AG04449 (cell line): ENCODE measurements at places on chromosomes 1 and 21.

DNA sequence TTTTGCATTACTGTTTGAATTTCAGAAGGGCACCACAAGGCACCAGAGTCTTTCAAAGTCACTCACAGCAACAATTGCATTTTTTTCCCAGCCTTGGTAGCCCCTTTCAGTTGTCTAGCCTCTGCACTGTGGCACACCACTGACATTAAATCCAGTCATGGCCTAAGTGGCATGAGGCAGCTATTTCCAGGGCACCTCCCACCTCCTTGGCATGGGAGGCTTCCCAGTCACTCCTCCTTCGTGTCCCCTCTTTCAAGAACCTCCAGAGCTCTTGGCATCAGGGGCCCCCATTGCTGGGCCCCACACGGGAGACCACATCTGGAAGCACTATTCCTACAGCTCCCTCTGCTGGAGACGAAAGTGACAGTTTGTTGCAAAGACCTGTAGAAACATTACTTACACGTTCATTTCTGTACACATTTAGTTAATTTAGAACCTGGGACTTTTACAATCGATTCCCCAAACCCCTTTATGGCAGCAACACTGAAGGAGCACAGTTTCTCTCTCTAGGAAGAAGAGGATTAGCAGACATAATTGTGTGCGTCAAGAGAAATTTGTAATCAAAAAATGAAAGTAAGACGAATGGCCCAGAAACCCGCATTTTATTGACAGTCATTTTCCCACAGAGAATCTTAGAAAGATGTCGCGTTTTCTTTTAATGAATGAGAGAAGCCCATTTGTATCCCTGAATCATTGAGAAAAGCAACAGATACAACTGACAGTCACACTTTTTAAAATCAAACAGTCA is 5.7 kb upstream of the CHD5 start:
- no peak for DNase-seq

GRCh38 chr1:153483776-153484175 is 23.3 kb upstream of the S100A7 start:
- no peak for DNase-seq

- no peak for DNase-seq
Observed at GRCh38 chr1:145425436-145426029, at the start of gene NBPF20. Gene NBPF20, minus strand, starts transcription at chr1:145425603. Its CDS starts 20,331 bp downstream, at chr1:145405272.

- no peak for DNase-seq
Observed at GRCh38 chr1:65813956-65814355, 21.3 kb downstream of the PDE4B start.

DNA sequence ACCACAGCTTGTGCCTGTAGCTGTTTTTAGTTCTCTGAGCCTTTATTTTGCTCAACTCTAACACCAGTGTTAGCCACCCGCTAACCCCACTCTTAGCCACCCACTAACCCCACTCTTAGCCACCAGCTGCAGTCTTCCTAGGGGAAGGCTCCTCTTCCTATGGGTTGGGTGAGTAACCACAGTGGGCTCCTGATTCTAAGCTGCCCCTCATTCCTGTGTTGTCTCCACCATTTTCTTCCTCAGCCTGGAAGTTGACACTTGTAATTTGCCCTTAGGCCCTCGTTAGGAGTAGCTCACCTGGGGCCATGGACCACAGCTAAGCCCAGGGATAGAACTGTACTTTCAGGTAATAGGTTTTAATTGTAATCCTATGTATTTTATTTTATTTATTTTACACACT is 782.9 kb upstream of the TPTE start:
- no peak for DNase-seq
